ENCODE measurements at places on chromosomes 16 and 17.

GRCh38 chr16:85570213-85570734 is 42.8 kb upstream of the GSE1 start:
- DNase-seq: no peak

DNA sequence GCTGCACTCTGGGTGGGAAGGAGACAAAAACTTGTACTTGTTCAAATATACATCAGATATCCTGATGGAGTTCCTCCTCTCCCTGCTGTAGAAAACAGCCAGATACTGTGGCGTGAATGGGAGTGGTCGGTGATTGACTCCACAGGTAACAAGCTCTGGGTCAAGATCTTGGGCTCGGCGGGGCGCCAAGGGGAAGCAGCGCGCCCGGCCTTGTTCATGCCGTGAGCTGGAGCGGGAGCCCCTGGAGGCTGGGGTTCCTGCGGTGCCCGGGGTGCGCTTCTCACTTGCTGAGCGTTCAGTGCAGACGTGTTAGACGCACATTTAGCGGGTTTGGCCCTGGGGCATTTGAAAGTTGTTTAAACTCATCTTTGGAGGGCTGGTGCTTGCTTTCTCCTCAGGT is 44.4 kb downstream of the BANP start:
- no peak for DNase-seq

DNA sequence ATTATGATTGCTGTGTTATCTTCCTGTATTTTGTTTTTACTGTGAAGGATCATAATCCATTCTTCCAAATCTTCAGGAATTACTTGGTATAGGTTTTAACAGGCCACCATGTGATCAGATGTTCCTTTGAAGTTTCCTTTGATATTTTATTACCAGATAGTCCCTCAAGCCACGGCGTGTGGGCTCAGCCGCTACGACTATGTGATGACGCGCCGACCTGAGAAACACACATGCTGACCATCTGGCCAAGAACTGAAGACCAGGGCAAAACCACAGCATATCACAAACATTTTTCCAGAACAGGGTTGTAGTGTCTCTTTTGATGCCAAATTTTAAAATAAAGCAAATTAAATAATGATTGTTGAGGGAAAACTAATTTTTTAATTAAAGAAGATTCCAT is 47.3 kb downstream of the ZCCHC14 start:
- DNase-seq: no peak

GRCh38 chr17:40722241-40722640 is 18.7 kb upstream of the KRT24 start:
- DNase-seq: no peak

GRCh38 chr17:31595076-31595475 is 203.6 kb downstream of the RAB11FIP4 start:
- DNase-seq: no peak

GRCh38 chr16:7185689-7186088 is 147.0 kb upstream of the RBFOX1 start:
- no peak for DNase-seq

DNA sequence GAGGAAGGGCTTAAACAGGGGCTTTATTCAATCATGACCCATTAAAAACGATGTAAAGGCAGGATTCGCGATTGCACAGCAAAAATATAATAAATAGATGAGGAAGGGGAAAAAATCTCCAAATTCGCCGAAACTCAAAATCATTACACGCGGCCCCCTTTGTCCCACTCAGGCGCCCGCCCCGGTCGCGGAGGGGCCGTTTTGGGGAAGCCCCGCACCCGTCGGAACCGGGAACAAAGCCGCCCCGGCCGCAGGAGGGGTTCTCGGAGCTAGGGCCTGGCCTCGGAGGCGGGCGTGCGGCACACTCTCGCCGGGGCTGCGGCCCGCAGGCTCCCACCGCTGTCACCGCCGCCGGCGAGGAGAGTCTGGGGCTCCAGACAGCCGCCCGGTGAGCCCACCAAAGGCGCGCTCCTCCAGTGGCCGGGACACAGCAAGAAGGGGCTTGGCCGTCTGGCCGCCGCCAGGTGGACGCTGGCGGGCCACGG is 521 bp downstream of the C16orf87 start:
- peak; percentile 20 for DNase-seq

GRCh38 chr16:17347624-17348023 is 123.1 kb downstream of the XYLT1 start:
- DNase-seq: no peak

DNA sequence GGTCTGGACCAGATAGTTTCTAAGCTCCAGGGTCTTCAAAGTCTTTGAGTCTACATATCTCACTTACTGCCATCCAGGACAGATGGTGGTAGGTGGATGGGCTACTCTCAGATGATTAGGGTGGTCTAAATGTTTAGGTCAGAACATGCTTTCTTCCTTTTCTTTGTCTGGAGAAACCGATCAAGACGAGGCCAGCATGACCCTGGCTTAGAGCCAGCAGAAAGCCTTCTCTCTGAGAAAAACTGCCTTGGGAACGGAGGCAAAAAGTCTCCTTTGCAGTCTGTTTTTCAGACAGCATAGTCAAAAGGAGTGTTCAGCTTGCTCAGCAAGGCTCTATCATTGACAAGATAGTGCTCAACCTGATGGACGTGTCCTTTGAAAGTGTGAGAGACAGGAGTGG is 48.8 kb downstream of the SPACA3 start:
- no peak for DNase-seq

DNA sequence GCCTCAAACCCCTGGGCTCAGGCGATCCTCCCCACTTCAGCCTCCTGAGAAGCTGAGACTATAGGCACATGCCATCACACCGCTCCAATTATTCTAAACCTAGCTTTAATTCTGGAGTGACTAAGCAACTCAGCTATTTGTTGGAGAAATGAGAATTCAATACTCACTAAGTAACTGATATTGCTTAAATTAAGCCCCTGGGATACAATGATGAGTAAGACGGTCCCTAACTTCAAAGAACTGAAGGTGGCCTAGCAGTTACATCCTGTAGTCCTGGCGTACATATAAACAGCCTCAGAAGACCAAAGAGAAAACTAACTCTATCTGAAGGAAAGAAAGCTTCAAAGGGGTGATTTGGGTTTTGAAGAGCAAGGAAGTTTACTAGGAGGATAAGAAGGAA is 25.0 kb downstream of the XPO6 start:
- DNase-seq: no peak

DNA sequence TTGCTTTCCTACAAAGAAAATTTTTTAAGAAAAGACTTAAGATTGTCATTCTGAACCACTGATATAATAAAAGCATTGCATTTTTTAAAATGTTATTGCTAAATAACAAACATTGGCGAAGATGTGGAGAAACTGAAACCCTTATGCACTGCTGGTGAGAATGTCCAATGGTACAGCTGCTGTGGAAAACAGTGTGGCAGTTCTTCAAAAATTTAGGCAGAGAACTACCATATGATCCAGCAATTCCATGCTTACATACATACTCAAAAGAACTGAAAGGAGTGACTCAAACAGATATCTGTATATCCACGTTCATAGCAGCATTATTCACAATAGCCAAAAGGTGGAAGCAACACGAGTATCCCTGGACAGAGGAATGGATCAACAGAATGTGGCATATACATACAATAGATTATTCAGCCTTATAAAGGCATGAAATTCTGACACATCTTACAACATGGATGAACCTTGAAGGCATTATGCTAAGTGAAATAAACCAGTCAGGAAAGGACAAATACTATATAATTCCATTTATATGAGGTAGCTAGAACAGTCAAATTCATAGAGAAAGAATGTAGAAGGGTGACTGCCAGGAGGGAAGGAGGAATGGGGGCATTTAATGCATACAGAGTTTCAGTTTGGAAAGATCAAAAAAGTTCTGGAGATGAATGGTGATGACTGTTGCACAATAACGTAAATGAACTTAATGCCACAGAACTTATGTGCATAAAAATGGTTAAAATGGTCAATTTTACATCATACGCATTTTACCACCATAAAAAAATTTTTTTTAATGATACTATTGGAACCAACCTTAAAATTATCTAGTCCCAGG is 92.1 kb downstream of the CACNG1 start:
- DNase-seq: no peak

GRCh38 chr17:70134777-70135176 is 34.6 kb upstream of the KCNJ2 start:
- DNase-seq: no peak

GRCh38 chr16:49972280-49972679 is 52.7 kb upstream of the CNEP1R1 start:
- no peak for DNase-seq

DNA sequence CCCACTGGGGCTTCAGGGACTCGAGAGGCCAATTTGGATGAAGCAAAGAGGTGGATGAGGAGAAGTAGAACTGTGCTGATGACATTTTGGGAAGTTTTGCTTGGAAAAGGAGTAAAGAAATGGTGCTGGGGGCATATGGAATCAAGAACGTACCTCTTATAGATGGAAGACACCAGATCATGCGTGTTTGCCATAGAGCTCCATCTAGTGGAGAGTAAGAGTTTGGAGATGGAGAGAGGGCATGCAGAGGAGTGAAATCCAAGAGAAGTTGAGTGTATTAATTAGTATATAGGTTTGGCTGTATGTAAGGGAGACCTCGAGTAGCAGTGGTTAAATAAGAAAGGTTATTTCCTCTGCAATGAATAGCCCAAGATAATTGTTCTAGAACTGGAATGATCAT is 56.0 kb downstream of the SHISA6 start:
- DNase-seq: no peak

- DNase-seq: no peak
Observed at GRCh38 chr16:2530629-2531318, 434 bp downstream of the CEMP1 start.

DNA sequence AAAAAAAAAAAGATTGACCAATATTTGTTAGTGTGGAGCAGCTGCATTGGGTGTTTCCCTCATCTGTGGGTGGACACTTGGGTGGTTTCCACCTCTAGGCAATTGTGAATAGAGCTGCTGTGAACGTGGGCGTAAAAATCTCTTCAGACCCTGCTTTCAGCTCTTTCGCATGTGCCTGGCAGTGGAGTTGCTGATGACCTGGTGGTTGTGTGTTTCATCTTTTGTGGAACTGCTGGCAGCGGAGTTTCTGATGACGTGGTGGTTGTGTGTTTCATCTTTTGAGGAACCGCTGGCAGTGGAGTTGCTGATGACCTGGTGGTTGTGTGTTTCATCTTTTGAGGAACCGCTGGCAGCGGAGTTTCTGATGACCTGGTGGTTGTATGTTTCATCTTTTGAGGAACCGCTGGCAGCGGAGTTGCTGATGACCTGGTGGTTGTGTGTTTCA is 21.4 kb downstream of the ZC3H18 start:
- DNase-seq: peak; percentile 68

DNA sequence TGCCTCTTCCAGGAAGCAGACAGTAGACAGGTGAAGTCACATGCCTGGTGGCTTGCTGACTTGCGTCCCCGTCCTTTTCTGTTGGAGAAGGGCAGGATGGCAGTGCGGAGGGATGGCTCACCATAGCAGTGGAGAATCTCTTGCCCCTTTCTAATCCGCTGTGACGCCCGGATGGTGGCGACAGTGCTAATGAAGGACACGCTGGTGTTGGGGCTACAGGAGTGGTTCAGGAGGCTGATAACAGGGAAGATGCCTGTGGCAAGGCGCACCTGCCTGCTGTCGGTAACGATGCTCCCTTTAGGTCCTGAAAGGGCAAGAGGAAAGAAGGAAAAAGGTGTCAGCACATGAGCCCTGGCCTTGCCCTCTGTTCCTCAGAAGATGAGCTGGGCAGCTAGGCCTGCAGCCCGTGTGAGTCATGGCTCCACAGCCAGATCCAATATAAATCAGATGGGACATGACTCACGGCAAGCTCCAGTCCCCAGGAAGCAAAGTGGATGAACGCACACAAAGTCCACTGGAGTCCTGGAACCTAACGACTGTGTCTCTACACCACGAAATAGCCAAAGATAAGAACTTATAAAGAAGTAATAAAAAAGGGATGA is 25.5 kb downstream of the SERPINF1 start:
- DNase-seq: no peak

GRCh38 chr17:29613856-29614255 is 8.9 kb downstream of the CORO6 start:
- peak; percentile 21 for DNase-seq

GRCh38 chr17:50339381-50339780 is 6.5 kb upstream of the XYLT2 start:
- DNase-seq: no peak

- DNase-seq: peak; percentile 48
Observed at GRCh38 chr16:29745121-29745852, 503 bp downstream of the C16orf54 start.

DNA sequence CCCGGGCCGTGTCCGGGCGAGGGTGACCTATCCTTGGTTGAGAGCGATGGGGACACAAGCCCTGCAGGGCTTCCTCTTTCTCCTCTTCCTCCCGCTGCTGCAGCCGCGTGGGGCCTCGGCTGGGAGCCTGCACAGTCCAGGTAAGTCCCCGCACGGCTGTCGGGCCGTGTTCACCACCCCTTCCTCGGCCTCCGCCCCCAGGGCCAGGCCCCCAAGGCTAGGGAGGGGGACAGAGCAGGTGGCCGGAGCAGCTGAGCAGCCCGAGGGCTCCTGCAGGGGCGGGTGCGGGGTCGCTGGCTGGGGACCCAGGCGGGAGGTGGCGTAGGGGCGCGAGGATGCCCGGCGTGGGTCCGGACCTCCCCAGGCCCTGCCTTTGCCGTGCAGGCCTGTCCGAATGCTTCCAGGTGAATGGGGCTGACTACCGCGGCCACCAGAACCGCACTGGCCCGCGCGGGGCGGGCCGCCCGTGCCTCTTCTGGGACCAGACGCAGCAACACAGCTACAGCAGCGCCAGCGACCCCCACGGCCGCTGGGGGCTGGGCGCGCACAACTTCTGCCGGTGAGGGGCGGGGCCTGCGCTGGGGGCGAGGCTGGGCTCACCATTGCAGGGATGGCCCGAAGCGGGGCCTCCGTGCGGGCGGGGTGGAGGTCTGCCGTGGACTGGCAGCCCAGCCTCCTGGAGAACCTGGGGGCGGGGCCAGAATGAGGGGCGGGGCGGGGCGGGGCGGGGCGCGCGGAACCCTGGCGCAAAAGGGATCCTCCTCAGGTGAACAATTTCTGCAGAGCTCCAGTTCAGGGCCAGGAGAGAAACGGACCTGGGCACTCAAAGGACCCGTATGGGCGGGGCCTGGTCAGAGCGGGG is 631 bp downstream of the KREMEN2 start:
- DNase-seq: peak; percentile 37

DNA sequence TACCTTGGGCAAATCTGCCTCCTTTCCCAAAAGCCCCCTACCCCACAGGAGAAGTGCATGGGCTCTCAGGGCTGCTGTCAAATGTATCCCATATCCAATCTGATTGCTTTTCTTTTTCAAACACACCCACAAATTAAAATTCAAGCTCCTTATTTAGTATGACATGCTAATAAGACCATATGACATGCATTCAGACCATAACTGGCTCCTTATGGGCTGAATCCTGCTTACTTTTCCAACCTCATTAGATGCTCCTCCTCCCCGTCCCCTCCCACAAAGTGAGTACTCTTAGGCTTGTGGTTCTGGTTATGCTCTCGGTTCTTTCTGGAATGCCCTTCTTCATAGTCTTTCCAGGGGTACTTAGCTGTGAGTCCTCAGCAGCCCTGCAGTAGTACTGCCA is 59.0 kb upstream of the TOM1L1 start:
- DNase-seq: no peak
